Memory B cell (primary cell): ENCODE measurements at places on chromosomes 12 and 14.
A peak's percentile ranks its signal among the peaks of the same experiment; 100 is the strongest.

DNA sequence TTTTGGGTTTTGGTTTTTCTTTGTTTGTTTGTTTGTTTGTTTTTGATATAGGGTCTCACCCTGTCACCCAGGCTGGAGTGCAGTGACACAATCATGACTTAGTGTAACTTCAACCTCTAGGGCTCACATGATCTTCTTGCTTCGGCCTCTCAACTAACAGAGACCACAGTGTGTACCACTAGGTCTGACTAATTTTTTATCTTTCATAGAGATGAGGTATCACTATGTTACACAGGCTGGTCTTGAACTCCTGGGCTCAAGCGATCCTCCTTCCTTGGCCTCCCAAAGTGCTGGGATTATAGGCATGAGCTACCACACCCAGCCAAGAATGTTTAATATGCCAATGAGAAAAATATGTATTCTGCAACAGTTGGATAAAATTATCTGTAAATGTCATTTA lies 29.6 kb upstream of the USP15 start:
- no peak for DNase-seq

DNA sequence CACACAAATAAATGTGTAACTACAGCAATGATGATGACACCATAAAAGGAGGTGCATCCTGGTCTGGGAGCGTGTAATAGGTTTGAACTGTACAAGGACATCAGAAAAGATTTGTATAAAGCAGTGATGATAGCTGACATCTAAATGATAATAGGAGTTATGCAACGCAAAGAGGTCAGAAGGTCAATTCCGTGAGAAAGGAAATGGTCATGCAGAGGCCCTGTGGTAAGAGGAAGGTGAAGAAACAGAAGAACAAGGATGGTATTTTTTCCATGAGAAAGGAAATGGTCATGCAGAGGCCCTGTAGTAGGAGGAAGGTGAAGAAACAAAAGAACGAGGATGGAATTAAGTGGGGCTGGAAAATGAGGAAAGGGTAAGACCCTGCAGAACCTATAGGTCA lies 106.7 kb upstream of the TMPO start:
- DNase-seq = no peak

DNA sequence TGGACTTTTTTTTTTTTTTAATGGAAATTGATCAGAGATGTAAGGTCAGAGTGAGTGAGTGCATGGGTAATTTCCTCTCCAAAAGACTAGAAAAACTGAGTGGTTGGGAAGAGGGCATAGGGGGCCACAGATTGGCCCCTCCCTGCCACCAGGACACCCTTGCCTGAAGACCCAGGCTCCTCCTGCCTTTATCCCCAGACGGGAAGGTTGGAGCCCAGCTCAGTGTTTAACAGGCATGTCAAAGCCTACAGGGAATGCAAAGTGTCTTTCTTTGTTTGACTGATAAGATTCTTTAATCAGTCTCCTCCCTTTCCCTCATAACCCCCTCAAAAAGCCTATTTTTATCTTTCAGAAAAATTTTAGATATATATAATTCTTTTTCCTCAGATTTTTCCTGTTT lies 50.3 kb downstream of the IRAK3 start:
- no peak for DNase-seq

GRCh38 chr14:26204366-26204727 lies 393.5 kb downstream of the NOVA1 start:
- DNase-seq = no peak

DNA sequence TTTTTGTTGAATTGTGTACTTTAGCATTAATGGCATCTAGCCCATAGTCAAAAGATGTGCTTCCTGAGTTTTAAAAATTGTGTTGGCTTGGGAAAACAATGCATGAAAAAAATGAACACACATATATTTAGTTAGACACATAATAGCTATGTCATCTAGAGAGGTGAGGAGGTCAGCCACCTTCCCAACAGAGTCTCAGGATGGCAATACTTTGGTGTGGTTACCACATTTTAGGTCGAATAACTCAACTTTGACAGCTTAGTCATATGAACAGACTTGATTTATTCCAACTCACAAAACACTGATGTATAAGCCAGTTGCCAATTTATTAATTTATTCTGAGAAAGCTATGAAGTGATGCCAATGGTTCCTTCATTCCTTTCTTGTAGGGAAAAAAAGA lies 114.0 kb downstream of the ETNK1 start:
- no peak for DNase-seq

DNA sequence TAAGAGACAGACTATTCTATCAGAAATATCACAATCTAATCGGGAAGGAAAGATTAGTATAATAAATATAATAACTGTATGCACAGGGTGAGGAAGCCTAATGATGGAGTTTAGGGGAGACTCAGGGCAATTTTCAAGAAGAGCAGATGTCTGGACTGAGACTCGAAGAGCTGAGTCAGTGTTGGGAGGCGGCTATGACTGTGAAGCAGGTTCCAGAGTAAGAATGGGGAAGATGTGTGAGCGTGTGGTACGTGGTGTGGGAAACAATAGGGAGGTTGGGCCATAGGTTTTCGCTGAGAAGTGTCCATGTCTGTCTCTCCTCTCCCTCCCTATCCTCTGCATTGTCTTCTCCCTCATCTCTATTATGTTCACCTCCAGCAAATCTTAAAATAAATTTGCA lies 85.6 kb downstream of the LMO3 start:
- DNase-seq = no peak

DNA sequence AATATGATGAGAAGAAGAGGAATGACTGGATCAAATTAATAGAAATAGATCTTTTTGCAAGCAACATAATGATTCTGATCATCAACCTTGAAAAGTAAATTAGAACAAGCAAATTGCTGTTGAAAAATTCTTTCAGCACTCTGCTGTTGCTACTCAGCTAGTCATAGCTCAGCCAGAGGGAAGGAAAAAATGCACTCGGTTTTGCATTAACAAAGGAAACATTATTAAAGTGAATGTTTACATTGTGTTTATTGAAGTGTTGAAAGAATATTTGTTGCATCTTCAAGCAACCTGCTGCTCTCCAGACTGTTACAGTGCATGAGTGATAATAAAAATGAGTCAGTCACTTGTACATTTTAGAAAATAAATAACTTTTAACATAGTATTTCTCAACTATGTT lies 26.5 kb downstream of the AP5M1 start:
- DNase-seq = no peak

GRCh38 chr12:91883811-91884210 lies 261.8 kb downstream of the BTG1 start:
- DNase-seq = no peak

DNA sequence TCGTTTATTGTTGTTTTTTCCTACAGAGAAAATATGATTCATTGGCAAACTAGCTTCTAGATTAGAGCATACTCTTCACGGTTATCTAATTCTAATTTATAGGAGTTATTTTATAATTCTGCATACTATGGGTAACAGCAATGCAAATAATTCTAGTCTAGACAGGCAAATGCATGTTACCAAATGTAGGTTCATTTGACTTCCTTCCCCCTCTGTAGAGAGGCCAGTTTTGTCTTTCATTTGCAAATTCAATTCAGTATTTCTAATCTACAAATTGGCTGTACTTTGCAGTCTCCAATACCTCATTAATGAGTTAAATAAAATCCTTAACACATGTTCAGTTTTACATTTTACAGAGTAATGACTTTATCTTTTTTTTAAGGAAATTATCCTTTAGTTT lies 4.2 kb downstream of the LGMN start:
- DNase-seq = no peak

- no peak for DNase-seq
Observed at GRCh38 chr12:59859171-59859510, 263.3 kb downstream of the SLC16A7 start.

DNA sequence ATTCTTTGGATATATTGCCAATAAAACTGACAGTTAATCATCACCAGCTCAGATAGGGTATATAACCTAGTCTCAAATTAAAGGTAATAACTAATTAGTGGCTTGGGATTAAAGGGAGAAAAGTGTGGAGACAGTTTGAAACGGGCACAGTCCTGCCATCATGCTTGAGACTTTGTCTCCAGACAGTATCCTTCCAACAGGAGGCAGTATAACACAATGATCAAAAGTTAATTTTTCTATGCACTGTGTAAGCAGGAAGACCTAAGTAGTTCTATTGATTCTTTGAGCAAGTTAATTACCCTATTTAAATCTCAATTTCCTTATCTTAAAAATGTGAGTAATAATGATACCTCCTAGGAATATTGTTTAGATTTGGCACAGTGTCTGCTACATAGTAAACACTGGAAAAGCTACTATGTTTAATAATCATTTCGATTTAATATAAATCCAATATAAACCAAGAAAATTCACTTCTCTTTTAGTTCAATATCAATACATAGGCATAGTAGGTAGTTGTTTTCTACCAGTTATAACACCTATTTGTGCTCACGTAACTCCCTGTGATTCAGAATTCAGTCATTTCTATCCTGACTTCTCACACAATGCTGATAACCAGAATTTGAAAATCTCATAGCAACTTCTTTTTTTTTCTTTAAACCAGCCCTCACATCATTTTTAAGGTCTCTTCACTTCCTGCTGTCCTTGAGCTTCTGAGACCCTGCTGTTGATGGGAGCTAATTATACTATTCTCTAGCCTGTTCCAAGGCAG lies 53.7 kb downstream of the GALNT4 start:
- no peak for DNase-seq

DNA sequence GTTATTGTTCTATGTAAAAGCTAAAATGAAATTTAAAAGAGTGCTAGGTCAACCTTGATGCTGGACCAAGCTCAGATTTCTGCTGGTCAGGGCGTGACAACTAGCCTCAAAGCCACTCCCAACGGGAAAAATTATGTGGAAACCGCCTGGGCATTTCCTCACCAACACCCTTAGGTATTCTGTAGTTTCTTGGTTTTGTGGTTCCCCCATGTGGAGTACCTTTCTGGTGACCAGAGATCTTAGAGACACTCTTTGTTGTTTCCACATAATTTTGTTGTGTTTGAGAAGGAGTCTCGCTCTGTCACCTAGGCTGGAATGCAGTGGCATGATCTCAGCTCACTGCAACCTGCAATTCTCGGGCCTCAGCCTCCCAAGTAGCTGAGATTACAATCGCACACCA lies 119.9 kb downstream of the DENND5B start:
- DNase-seq = no peak

GRCh38 chr12:2306012-2306411 lies 253.2 kb downstream of the CACNA1C start:
- no peak for DNase-seq

DNA sequence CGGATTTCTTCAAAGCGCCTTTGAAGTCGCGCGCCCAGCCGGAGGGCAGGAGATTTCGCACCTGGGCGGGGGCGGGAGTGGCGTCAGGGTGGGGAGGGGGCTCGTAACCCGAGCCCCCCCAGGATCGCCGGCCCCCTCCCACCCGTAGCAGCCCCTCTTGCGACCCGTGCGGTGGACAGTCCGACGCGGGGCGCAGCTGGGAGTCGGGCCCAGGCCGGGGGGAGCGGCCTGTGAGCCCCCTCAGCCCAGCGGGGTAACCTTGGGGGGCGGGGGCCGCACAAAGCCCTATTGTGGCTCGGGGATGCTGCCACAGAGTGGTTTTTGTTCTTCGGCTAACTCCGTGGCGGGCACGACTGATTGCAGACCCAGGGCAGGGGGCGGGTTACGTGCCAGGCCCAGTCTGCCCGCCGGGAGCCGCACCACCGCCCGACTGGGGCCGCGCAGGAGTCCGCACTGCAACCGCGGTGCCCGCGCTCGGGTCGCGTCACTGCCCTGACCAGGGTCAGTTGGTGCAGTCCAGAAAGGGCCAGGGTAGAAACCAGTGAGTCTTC lies 4.2 kb upstream of the AAAS start:
- DNase-seq = peak; percentile 40

DNA sequence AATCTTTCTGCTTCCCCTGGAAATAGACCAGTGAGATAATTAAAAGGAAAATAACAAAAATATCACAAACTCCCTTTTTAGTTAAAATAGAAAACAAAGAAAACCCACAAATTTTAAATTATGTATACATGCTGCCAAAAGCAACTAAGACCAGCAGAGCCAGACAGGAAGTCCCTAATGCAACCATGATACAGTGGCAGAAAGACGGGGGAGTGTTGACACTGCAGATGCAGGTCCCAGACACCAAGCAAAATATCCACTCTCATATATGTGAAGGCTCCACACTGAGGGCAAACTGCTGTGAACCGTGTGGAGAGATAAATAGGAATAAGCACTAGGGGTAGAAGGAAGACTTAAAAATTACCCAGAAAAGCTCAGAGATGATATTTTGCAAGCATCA lies 401.0 kb downstream of the BTG1 start:
- DNase-seq = no peak

GRCh38 chr12:116879509-116880212 lies 1.6 kb downstream of the HRK start:
- peak; percentile 23 for DNase-seq

GRCh38 chr12:47590771-47591360 lies 115.0 kb downstream of the RPAP3 start:
- no peak for DNase-seq

GRCh38 chr12:38919191-38919590 lies 13.8 kb upstream of the CPNE8 start:
- no peak for DNase-seq

DNA sequence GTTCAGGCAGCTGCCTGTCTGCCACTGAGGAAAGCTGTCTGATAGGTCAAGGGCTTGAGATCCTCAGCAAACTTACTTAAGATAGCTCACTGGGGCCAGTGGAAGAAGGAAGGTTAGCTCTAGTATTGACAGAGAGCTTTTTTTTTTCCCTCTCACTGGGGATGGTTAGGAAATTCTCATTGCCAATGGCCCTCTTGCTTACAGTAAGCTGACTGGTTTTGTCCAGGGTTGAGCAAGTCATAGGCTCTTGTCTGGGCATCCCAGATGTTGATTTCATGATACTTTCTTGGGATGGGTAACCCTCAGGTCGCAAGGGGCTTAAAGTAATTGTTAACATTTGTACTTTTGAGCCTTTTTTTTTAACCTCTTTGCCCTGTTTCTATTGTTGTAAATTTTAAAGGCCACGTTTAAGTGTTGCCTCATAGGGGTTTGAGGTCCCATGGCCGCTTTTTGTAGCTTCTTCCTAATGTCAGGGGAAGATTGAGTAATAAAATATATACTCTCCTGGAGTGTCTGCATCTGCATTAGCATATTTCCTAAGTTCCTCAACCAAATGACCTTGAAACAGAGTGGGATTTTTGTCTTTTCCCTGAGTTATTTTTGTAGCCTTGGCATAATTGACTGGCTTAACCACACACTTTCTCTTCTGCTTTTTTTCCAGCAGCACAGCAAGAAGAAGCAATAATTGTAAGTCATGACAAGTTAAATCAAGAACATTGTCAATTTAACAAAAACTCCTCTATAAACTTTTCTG lies 716.0 kb downstream of the LRFN5 start:
- no peak for DNase-seq

GRCh38 chr12:76094754-76095153 lies 10.3 kb upstream of the NAP1L1 start:
- DNase-seq = no peak

DNA sequence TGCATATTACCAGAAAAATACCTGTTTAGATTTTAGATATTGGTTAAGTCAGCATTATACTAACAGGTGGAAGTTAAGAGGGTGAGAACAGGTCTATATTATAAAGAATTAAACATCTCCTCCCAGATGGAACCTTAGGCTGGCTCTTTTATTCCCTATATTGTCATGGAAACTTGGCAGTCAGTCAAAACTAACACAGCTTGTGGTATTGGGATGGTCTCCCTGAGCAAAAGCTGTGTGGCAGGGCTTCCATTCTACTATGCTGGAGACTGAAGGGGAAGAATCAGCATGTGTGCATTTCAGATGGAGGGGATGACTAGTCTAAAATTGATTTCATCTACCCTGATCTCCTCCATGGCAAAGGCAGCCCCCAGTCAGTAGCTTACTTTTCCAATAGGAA lies 66.7 kb downstream of the SMOC1 start:
- no peak for DNase-seq
